Activated gamma-delta T cell treated with anti-CD3 and anti-CD28 coated beads, Interleukin-2, amount 50 U/mL, for 16 hours (primary cell): ENCODE measurements at places on chromosomes 12 and 14.

DNA sequence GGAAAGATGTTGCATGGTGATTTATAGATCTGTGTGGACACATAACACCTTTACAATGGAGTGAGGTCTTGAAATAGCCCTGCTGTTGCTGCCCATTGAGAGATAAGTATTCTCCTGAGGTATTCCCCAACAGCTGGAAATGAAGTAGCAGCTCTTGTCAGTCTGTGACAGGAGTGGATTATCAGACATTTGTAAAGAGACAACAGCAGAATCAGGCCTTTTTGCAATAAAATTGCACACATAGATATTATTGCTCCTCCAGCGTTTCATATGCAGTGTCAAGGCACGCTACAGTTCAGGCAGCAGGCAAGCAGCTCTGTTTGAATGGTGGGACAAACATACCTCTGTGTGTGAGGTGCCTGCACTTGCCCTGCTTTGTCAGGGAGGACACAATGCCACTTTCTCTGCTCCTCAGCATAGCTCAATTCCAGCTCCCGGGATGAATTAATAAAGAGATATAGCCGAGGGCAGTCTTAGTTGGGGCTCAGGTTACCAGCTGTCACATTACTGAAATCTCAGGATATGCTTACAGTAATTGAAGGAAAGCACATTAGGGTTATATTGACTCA lies 49.4 kb downstream of the BICD1 start:
- DNase-seq: no peak

DNA sequence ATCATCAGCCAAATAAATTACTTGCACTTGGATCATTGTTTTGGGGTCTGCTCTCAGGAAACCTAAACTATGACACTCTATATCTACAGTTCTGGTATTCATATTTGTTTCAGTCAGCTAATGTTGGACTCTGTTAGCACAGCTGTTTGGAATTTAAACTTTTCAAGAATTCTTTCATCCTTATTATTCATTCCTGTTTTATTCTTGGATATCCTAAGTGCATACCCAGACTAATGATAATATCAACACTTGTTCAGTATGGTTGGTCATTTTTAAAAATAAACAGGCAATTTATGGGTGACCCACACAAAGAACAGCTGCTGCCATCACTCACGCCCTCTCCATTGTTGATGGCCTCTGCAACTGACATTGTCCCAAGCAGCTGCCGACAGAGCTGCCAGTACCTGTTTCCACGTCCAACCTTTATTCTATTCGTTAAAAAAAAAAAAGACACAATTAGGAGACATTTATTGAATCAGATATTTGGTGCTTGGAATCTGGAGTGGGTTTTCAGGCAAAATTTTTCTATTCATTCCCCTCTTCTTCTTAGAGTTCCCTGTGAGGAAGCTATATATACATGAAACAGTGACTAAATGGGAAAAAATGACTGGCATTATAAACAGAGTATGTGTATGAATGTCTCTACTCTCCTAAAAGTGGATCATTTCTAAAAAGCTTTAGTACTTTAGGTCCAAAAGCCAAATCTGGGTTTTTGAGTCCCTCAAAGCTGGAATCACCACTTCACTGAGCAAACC lies 252.1 kb upstream of the NAV3 start:
- no peak for DNase-seq

DNA sequence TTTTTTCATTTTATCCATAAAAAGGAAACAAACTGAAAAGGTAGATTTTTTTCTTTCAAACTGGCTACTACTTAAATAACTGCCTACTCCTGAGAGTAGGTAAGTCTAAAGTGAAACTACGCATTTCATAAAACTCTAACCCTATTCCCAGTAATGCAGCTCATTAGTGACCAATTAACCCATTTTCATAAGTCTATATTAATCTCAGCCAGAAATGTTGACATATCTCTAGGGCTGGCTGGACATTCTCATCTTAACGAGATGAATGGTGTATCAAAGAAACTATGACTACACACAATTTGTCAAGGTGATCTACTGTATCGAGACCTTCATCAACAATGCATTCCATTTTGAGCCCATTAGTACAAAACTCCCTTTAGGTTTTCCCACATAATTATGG lies 57.2 kb downstream of the EPS8 start:
- no peak for DNase-seq

GRCh38 chr12:110546339-110546738 lies 36.8 kb downstream of the PPTC7 start:
- DNase-seq: no peak

DNA sequence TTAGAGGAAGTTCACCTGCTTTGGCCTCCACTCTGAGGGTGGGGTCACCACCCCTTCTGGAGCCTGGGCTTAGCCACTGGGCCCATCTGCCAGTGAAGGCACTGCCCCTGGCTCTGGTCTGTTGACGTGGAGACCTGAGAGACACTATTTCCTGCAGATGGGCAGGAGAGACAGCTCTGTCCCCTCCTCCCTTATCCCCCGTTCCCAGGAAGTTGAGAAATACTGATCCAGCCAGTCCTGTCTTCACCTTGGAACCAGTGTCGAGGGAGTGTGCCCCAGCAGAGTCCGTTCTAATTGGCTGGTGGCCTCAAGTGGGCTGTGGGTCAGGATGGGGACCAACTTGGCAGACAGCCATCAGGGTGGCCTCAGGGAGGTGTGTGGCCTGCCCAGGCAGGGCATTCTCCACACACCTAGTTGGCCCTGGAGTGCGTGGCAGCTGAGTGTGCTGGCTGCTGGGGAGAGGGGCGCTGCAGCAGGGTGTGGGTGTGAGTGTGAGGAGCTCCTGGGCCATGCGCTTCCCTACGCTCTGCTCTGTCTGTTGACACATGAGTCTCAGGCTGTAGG lies 25.4 kb downstream of the CLSTN3 start:
- no peak for DNase-seq

DNA sequence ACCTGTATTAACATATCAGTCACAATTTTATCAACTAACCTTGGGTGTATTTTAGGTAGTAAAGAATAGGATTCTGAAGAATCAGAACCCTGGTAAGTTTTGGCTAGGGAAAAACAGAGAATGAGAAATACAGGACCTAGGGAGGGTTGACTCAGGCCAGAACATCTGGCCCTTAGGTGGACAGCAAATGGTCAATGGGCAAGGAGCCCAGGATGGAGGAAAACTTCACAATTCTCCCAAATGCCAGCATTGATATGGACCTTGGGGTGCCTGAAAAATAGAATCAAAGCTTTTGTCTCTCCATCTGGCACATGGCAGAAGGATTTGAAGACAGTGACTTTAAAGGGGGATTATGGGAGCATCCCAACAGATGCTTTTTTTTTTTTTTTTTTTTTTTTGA lies 32.7 kb upstream of the PRPF39 start:
- no peak for DNase-seq

DNA sequence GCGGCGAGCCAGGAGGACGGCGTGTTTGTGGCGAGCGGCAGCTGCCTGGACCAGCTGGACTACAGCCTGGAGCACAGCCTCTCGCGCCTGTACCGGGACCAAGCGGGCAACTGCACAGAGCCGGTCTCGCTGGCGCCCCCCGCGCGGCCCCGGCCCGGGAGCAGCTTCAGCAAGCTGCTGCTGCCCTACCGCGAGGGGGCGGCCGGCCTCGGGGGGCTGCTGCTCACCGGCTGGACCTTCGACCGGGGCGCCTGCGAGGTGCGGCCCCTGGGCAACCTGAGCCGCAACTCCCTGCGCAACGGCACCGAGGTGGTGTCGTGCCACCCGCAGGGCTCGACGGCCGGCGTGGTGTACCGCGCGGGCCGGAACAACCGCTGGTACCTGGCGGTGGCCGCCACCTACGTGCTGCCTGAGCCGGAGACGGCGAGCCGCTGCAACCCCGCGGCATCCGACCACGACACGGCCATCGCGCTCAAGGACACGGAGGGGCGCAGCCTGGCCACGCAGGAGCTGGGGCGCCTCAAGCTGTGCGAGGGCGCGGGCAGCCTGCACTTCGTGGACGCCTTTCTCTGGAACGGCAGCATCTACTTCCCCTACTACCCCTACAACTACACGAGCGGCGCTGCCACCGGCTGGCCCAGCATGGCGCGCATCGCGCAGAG lies 873 bp downstream of the PLXNC1 start:
- no peak for DNase-seq

- no peak for DNase-seq
These were observed 760 bp upstream of the MED13L start for GRCh38 chr12:116278279-116278626.

- DNase-seq: no peak
These were observed 18.7 kb downstream of the CABP1 start for GRCh38 chr12:120659151-120659525.

DNA sequence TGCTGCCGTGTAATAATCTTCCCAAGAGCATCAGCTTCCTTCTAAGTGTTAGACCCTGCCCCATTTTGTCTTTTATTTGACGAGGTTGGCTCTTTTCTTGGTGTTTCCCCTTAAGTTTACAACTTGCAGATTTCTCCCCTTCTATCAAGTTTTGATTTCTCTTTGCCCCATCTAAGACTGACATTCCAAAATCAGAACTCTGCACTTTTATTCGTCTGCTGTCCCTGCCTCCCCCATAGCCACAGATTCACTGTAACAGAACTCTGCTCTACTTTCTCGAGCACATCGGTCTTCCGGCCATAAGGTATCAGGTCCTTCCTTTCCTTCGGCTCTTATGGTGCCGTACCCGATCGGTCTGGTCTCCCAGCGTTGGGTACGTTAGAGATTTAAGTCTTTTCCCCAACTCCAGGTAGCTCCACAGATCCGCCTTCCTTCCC lies 563 bp downstream of the DCP1B start:
- no peak for DNase-seq

DNA sequence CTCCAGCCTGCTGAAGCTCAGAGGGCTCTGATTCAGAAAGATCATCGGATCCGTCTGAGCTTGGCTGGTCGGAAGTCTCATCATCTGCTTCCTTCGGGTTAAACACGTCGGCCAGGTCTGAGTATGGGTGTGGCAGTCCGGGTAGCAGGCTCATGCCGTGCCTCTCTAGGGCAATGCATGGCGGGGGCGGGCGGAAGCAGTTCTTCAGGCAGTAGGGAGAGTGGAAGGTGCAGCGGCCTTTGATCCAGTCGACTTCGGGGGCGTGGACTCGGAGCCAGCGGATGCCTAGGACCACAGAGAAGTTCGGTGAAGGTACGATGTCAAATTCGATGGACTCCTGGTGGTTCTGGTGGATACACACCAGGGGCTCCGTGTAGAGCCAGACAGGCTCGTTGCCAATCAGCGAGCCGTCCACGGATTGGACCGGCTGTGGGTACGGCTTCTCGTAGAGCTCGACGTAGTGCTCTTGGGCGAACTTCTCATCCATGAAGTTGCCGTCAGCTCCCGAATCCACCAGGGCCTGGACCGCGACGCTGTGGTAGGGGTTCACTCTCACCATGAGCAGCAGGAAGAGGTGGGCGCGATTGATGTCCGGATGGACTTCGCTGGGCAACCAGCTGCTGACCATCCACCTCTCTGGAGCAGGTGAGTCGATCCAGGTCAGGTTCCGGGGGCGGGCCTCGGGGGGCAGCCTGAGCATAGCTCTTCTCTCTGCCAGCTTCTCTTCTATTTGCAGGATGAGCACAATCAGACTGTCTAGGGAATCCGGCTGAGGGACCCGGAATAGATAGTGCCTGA lies 20.3 kb downstream of the RTL1 start:
- no peak for DNase-seq

DNA sequence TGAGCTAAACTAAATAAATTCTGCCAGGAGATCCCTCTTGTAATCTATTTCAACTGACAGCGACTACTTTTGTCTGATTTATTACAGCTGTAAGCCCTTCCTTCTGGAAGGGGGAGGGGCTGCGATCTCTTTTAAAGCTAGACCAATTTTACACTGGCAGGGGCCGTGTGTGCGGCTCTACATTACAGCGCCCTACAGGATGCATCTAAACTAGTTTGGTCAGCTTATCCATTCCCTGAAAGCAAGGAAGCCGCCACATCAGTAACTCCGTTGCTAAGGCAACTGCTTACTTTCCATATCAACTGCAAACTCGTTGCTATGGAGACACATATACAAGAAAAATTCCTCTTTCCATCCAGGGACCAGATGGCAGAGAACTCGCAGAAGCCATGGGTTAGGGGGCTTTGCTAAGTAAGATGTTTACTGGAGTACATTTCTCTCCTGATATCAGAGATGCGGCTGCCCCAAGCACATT lies 17.4 kb downstream of the FOXN3 start:
- no peak for DNase-seq

GRCh38 chr12:47977046-47977771 lies 13.8 kb downstream of the TMEM106C start:
- DNase-seq: no peak

DNA sequence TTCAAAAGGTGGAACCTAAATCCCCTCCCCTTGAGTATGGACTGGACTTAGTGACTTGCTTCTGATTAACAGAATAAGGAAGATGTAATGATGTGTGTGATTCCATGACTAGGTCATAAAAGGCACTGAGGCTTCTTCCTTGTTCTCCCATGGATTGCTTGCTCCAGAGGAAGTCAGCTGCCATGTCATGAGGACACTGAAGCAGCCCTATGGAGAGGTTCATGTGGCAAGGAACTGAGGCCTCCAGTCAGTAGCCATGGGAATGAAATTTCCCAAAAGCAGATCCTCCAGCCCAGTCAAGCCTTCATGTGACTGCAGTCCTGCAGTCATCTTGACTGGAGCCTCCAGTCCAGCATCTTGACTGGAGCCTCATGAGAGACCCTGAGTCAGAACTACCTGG lies 10.7 kb downstream of the TMBIM4 start:
- no peak for DNase-seq

DNA sequence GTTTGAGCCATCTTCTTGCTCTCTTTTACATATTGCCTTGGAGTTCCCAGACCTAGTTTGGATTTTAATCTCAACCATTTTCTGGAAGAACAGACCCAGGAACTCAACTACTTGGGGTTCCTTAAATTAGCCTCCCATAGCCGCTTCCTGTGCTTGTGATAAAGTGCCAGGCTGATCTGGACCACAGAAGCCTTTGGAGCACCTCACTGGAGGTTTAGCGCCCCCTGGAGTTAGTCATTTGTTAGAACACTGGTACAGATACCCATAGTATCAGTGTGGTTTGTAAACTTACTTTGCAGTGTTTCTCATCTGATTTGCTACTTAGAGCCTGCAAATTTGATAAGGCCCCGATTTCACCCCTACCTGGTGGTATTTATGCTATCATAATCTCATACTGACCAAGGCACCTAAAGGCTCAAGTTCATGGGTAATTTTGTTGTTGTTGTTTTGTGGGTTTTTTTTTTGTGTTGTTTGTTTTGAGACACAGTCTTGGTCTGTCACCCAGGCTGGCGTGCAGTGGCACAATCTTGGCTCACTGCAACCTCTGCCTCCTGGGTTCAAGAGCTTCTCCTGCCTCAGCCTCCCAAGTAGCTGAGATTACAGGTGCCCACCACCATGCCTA lies 3.7 kb downstream of the UNC119B start:
- DNase-seq: peak; percentile 71

- DNase-seq: no peak
These were observed 434.6 kb upstream of the RGS6 start for GRCh38 chr14:71497645-71498086.

DNA sequence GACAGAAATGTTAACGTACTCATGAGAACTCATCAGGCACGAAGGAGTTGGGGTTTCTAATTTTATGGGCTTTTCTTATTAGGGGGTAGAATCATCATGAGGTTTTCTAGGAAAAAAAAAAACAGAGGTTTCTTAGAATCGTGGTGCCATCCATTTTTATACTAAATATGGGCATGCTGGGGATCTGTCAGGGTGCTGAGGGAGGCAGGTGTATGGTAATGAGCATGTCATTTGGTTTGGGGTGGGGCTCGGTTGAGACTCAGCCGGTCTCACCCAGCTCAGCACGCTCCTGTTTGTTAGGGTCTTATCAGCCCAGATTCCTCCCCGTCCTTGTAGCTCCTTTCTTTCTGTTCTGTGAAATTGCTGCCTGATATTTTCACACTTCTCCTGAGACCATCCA lies 98.2 kb downstream of the DICER1 start:
- no peak for DNase-seq

GRCh38 chr12:18813753-18814152 lies 75.8 kb downstream of the CAPZA3 start:
- no peak for DNase-seq
